ENCODE measurements at places on chromosomes 6 and 20.

DNA sequence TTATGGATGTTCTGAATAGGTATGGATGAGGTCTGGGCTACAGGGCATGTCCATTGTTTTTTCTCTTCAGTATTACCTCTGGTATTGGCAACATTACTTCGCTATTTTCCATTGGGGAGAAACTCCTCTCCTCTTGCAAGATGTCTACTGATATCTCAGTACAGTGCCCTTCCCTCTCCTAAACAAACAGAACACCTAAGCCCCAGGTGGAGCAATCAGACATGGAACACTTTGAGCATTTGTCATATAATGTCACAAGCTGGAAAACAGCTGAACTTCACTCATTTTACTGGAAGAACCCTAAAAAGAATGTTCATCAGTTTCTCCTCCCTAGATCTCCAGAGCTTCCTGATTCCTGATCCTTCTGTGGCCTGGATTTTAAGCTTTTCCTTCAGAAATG is 339.8 kb downstream of the FRK start:
- DNase-seq: no peak

DNA sequence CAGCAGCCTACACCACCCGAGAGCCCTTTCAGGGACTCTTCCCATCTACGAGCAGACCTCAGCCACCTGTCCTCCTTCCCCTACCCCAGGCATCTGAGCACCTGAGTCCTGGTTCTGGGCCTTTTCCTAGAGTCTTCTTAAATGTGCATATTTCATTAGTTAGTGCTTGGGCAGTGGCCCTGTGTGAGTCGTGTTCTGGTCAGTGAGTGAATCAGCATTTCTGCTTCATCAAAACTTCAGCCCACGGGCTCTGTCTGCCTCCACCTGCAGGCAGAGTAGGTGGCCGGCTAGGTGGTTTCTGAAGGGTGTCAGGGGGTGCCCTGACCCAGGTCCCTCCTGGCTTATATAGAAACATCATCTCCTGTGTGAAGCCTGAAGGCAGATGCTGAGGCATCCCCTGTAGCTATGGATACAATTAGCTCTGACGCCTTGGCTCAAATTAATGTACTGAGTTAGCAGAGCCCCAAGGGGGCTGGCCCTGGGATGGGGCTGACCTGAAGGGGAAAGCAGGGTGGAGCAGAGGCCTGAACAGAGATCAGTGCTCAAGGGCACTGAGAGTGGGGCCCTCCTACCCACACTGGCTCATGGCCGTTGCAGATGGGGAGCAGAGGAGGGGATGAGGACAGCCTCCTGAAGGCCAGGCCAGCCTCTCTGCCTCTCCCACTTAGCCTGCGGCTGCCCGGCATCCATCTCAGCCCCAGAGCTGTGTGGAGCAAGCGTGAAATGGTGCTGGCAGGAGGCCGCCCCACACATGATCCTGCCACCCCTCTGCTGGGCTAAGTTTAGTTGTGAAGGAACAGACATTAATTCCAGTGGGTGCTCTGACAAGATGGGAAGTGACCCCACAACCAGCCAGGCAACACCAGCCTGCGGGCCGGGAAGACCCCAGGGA is 13.6 kb downstream of the IP6K3 start:
- DNase-seq: no peak

DNA sequence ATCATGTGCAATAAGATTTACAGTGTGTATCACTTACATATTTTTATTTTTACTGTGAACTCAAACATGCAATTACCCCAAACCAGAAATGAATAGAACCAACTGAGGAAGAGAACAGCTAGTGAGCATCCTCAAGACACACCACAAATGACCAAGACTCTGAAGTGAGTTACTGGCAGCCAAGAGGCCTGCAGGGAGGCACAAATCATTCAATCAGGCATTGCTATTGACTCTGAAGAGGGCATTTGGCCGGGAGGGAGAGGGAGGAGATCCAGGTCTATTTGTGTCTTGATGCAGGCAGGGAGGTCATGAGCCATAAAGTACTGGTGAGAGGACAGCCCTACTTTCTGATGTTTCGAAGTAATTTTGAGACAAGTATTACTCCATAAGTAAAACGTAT is 257.7 kb downstream of the BCKDHB start:
- DNase-seq: no peak

DNA sequence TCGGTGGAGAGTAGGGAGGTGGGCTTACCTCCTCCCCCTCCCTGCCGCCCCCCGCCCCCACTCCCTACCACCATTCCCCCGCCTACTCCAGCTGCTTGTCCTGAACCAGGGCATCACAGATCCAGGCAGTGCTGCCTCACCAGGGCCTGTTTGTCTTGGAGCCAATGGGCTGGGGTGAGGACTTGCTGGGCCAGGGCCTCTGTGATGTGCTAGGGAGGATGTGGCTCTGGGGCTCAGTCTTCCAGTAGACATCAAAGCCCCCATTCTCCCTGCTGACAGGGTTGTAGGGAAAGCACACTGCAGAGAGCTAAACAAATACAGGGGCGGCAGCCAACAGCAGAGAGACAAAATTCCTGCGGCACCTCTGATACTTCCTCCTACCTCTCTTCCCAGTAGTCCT is 48.2 kb upstream of the NXT1 start:
- no peak for DNase-seq

GRCh38 chr6:5738211-5738610 is 268.5 kb downstream of the NRN1 start:
- no peak for DNase-seq

DNA sequence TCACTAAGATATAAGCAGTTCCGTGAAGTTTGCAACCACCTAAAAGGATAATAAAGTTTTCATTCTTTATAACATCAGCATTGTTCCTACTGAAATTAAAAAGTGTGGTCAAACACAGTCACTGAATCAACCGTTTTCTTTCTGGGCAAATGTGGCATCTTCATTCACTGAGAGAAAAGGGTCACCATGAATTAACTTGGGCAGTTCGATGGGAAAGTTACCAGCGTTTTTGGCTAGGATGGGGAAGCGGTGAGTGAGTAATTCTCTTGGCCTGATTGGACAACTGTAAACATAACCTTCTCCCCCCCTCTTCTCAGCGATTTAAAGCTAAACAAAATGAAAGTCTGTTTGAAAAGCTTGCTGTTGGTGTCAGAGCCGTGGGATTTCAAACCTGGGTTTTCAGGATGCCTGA is 181.8 kb downstream of the SASH1 start:
- DNase-seq: no peak

DNA sequence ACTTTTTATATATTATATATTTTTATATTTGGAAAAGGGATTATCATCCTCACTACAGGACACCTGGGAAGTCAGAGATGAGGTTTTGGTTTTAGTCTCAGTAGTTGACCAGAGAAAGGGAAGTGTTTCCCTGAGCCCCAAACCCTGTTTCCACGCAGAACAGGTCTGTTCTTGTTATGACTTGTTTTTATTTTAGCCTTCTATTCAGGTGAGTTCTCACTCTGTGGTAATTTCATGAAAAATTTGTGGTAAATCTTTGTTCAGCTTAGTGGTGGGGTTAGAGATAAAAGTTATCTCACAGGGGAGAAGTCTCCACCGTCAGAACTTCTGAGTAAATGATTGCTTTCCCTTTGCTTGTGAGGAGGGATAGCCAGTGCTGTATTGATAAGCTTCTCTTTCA is 224.9 kb downstream of the FARS2 start:
- DNase-seq: peak; percentile 64

DNA sequence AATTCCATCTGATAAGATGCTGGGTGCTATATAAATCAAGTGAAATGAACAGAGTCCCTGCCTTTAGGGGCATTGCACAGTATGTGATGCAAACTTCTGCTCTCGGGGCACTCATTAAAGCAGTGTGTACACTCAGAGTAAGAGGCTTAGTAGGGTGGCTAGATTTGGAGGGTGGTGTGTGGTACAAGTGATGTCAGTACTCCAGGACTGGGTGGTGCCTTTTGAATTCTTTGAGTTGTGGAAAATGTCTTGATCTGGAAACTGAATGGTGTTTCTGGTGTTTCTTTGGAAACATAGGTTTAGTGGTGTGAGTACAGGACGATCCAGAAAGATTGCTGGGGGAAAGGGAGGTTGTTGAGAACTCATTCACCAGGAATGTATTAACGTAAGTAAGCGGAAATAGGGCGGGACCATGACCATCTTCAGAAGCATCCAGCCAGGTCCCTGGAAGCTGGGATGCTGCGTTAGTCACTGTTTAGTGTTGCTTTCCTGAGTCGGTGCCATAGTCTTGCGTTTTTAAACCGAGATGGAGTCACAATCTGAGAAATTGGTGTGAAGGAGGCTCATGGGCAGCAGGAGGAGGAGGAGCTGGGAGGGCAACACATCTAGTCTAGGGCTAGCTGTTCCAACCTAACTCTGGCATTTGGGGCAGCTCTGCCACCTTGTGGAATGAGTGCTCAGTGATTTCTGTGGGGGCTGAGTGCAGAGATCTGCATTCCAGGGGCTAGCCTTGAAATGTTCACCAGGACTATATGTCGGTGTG is 70.3 kb downstream of the SCAND1 start:
- DNase-seq: no peak

DNA sequence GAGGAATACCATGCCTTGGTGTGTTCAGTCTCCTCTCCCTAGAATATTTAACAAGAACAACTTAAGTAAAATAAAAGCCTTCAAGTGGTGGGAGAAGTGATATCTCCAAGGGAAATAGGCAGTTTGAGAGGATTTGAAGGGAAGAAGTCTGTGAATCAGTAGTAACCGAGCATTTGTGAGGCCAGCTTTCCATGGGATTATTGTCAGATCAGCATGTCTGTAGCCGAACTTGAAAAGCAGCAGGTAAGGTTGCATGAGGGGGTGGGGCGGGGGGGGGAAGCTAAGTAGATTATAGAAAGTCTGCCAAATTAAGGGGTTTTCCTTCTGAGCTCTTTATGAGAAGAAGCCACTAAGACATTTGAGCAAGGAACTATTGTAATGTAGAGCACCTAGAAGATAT is 92.6 kb downstream of the GRIK2 start:
- no peak for DNase-seq

GRCh38 chr6:34218691-34219090 is 18.0 kb upstream of the HMGA1 start:
- DNase-seq: no peak

GRCh38 chr6:55670850-55671413 is 91.9 kb upstream of the HMGCLL1 start:
- DNase-seq: no peak

DNA sequence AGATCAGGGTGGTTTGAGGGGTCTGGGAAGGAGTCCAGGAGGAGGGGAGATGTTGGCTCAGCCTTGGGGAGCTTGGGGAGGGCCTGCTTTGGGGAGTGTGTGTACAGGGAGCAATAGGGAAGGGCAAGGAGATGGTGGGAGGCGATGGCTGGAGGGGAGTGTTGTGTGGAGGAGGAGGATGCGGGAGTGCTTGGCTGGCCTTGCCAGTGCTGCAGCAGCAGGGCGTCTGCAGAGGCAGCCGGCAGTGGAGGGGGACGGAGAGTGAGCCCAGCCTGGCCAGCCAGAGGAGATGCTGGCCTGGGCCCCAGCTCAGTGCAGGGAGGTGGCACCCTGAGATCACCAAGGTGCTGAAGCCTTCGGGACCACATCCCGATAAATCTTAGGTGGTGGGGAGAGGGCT is 3.9 kb downstream of the IP6K3 start:
- no peak for DNase-seq

- DNase-seq: no peak
These were observed 63.1 kb downstream of the CPNE5 start for GRCh38 chr6:36776167-36776566.

DNA sequence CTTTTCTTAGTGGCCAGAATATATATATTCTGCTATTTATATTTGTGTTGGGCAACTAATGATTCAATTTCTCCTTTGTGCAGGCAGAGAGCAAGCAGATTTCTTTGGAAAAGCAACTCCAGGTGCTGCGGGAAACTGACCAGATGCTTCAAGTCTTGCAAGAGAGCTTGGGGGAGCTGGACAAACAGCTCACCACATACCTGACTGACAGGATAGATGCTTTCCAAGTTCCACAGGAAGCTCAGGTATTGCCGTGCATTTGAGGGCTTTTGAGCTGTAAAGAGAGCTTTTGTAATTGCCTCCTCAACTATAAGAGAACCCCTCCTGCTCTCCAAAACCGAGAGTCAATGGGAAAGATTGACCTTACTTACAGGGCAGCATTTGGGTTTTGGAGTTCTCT is 203.5 kb downstream of the UTRN start:
- DNase-seq: no peak

DNA sequence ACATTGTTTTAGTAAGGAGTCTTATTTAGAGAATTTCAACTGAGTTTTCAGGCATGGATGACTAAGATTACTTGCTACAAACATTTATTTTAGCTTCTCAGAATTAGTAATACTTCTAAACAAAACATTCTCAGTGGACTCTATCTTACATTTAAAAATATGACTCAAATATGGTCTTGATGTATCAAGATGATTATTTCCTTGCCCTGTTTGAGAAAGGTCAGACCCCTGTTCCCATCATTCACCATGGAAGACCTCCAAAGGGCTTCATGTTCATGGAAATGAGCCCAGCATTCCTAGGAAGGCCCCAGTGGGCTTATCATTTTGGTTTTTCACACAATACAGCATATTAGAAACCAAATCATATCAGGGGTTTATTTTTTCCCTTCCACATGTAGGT is 24.6 kb upstream of the TRPC4AP start:
- no peak for DNase-seq

- DNase-seq: no peak
These were observed 215.5 kb downstream of the ADGB start for GRCh38 chr6:146814148-146814750.

DNA sequence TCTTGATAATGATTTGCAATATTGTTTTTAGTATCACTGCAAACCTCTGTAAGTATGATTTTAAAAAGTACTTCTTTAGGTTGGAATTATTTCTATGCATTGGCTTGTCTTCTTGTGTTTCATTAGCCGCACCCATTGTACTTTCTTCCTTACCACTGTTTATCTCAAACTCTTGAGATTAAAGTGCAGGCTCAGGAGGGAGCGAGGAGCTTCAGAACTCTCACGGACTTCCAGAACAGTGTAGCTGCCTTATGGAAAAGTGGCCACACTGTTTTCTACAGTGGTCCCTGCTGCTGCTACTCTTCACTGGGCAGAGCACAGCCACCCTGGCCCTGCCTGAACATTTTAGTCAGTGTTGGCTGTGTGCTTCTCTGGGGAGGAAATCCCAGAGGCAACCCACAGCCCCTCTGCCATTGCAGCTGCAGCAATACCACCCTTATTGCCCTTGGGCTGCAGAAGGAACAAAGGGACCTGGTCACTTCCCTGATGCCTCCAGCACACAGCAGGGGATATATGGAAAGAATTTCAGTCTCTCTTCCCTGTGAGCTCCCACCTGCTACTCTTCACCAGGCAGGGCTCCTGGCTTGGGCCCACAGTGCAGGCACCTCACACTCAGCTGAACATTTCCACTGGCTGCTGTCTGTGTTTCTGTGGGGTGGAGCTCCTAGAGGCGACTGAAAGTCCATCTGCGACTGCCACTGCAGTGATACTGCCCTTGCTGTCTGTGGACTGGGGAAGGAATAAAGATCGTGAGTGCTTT is 91.7 kb upstream of the MAP3K4 start:
- no peak for DNase-seq

GRCh38 chr6:130776287-130776925 is 50.8 kb upstream of the SMLR1 start:
- peak; percentile 51 for DNase-seq

GRCh38 chr6:106903299-106903698 is 71.2 kb downstream of the CD24 start:
- DNase-seq: no peak

All from GM12878 (cell line).